ENCODE measurements at places on chromosomes 4 and X.

DNA sequence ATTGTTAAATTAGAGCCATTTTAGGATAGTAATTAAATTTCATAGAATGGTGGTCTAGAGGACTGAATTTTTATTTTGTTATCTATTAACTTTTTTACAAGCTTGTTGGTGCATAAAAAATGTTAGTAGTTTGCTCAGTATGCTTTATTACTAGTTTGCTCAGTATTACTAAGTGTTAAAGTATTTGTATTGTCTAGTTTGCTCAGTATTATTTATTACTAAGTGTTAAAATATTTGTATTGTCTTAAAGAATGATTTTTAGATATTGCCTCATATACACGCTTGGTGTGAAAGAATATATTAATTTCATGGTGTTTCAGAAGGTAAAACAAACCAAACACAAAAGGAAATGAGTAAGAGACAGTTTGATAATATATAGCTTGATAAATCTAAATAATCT is 268.4 kb upstream of the MAGEB18 start:
- DNase-seq, result no peak

DNA sequence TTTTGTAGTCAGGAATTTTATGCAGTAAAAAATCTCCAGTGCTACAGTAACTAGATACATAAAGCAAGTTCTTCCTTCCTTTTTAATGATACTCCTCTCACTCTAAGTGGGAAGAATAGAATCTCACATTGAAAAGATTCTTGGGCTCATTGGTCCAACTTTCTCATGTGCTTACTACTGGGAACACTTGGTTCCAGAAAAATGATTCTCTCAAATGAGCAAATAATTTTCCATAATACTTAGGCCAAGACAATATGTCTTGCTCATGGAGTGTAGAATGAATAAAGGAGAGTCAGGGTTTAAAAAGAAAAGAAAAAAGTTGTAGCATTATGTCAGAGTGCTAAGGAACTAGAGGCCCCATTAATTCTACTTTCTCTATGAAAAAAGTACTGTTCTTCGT is 197.8 kb downstream of the RASL11B start:
- DNase-seq, result no peak

- DNase-seq, result no peak
Measured at GRCh38 chr4:7759635-7760034, 180.0 kb downstream of the AFAP1 start.

GRCh38 chr4:99879458-99879857 is 14.8 kb downstream of the LAMTOR3 start:
- no peak for DNase-seq

GRCh38 chr4:155402941-155403340 is 26.2 kb upstream of the MAP9 start:
- DNase-seq, result no peak

- DNase-seq, result no peak
Measured at GRCh38 chr4:147773261-147774184, 41.6 kb downstream of the ARHGAP10 start.

- no peak for DNase-seq
Measured at GRCh38 chrX:71664889-71665491, 2.4 kb upstream of the LOC101059915 start.

GRCh38 chr4:87819281-87819919 is 13.4 kb upstream of the MEPE start:
- no peak for DNase-seq

DNA sequence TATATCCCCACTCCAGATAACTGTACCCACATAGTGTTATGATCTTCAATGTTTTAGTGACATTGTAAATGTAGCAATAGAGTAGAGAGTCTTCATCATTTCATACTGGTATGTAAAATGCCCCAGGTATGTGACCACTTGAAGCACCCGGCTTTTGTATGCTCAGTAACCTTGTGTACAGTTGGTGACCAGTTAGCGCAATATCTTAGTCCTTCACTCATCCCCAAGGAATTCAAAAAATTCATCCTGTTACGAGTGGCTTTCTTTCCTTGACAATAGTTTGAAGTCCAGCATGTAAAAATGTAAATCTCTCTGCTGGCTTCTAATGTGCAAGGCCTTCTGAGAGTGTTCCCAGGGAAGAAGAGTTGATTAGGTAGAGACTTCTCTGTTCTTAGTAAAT is 145.6 kb downstream of the ARX start:
- DNase-seq, result no peak

- DNase-seq, result no peak
Measured at GRCh38 chrX:94551831-94552230, 877.8 kb downstream of the FAM133A start.

DNA sequence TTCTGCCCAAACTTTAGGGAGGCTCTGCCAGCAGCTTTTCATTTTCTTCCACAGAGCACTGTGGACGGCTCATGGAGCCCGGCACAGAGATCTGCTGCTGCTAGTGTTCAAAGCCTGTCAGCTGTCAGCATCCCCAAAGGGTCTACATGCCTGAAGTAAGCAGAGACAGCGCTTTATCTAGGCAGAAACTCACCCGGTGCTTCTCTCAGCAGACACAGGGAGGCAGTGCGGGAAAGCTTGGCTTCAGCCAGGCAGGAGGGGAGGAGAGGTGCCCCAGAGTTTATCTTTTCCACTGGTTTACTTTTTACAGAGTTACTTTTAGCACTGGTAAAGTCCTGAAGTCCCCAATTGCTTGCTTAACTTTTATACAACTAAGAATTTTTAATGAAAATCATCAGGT is 339.3 kb downstream of the NKX6-1 start:
- DNase-seq, result no peak
